ENCODE measurements at places on chromosomes 11 and 22.

DNA sequence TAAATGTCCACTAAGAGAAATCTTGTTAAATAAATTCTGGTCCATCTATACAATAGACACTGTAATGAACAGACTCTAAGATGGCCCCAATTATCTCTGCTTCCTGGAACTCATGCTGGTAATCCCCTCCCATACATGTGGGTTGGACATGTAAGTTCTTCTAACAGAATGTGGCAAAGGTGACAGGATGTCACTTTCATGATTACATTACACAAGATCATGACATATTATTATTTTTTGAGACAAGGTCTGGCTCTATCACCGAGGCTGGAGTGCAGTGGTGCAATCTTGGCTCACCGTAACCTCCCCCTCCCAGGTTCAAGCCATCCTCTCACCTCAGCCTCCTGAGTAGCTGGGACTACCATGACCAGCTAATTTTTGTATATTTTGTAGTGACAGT is 14.6 kb upstream of the NDUFC2 start:
- no peak for DNase-seq

GRCh38 chr22:45296628-45297297 is 12.0 kb downstream of the UPK3A start:
- DNase-seq: no peak

- no peak for DNase-seq
Measured at GRCh38 chr22:31828739-31829138, 74.9 kb downstream of the DEPDC5 start.

DNA sequence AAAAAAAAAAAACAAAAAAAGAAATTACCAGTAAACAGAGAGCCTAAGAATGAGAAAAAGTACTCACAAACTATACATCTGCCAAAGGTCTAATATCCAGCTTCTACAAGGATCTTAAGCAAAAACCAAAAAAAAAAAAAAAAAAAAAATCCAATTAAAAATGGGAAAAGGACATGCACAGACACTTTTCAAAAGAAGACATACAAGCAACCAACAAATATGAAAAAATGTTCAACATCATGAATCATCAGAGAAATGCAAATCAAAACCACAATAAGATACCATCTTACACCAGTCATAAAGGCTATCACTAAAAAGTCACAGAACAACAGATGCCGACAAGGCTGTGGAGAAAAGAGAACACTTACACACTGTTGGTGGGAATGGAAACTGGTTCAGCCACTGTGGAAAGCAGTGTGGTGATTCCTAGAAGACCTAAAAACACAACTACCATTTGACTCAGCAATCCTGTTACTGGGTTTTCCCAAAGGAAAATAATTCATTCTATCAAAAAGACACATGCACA is 18.3 kb downstream of the MS4A6A start:
- no peak for DNase-seq

DNA sequence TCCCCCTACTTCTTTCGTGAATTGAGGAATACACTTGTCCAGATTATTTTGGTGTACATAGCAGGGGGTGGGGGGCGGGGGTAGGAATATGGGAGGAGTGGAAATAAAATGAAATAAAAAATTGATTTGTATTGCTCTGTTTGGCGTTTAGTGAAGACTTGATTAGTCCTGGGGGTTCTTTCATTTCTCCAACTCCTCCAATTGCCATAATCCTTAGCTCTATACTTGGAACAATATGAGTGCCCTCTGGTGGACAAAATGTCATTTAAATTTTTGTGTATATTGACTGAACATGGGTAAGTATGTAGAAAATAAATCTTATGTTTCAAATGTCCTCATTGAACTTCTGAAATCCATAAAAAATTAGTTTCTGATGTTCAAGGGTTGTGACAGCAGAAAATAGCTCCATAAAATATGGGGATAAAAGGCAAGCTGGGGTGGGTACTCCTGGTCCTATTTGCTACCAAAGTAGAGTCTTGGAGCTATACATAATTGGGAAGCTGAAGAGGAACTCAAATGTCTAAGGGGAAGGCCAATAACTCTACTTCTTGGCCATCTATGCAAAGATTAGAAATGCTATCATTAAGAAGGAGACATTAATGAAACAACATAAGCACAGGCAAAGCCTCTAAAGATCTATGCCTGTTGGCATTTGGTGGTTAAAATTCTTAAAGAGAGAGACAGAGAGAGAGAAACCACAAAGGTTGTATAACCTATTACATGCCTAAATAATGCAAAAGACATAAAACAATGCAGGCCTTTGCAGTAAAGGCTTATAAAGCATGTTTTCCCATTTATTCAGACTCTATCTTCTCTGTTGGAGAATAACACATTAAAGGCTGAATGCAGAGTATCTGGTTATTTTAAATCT is 421.6 kb downstream of the METTL15 start:
- DNase-seq: no peak

DNA sequence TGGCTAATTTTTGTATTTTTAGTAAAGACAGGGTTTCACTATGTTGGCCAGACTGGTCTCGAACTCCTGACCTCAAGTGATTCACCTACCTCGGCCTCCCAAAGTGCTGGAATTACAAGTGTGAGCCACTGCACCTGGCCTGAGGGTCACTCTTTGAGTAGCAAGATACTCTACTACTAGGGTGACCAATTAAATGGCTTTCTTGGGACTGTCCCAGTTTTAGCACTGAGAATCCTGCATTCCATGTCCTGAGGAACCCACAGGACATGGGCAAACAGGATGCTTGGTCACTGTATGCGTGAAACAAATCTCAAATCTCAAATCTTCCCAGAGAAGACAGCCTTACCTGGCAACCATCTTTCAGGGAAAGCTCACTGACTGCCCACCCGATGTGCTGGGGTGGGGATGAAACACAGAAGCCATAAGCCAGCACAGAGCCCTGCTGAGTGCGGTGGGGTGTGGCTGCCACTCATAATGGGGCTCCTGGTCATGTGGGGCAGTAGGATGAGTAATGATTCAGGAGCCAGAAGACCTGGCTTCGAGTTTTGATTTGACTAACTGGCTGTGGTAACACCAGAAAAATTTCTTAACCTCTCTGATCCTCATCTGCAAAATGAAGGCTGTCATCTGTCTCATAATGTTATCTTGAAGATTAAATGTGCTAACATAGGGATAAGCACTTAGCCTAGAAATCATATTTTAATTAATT is 11.5 kb downstream of the CLMP start:
- no peak for DNase-seq

GRCh38 chr11:11899401-11899800 is 57.6 kb downstream of the USP47 start:
- no peak for DNase-seq

- peak; percentile 67 for DNase-seq
Measured at GRCh38 chr22:33811208-33811607, 109.1 kb downstream of the LARGE1 start.

- no peak for DNase-seq
Measured at GRCh38 chr11:103832762-103833161, 203.7 kb upstream of the DDI1 start.

- no peak for DNase-seq
Measured at GRCh38 chr11:6629892-6630631, 10.8 kb upstream of the TPP1 start.

- DNase-seq: peak; percentile 75
Measured at GRCh38 chr11:45736424-45736823, 68.5 kb upstream of the SLC35C1 start.

DNA sequence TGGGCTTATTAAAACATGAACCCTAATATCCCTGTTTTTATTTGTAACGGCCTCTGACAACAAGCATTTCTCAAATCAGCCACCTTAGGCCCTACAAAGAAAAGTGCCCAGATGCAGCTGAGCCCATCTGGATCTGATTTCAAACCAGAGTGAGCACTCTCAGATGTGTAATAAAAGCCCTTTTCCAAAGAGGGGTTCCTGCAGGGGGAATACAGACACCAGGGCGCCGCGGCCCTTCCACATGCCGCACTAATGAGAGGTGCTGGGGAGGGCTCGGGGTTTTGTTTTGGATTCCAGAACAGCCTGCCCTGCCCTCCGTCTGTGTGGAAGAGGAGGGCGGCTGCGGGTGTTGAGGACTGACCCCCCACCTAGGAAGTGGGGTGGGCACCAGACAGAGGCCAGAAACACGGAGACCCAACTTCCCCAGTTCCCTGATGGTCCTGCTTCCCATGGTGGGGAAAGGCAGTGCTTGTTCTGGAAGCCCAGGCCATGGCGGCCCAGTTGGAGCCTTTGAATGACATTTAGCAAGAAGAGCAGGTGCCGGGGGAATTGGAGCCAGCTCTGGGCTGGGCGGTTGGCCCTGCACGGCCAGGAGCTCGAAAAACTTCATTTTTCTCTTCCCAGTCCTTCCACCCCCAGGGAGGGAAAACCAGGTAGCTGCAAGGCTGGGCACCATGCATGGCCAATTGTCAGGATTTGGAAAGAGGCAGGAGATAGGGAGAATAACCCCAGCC is 63.7 kb downstream of the MACROD1 start:
- DNase-seq: peak; percentile 79

DNA sequence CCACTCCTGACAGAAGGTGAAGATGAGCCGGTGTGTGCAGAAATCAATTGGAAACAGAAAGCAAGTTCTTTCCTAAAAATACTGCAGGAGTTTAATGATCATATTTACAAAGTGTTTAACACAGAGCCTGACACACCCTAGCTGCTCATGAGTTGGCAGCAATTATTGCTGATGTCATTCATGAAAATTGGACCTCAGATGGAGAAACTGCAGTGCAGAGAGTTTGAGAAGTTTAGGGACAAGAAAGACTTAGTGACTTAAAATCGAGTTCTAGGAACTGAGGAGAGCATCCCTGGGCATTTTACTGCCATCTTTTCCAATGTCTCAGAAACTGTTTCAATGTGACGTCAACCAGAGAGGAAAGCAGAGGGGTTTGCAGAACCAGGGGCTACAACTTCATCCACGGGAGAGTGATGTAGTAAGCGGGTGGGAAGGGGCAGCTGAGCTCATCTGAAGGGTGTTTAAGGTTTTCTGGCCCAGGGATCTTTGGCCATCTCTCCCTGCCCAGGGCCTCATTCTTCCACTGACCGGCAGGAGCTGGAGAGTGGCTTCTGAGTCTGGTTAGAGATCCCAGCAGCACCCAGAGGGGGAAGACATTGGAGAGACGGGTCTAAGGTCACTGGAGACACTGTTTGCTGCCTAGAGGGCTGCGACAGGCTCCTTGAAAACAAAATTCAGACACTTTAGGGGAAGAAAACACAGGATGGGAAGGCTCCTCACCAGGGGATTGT is 21.1 kb upstream of the IGLL5 start:
- DNase-seq: no peak

- DNase-seq: no peak
Measured at GRCh38 chr11:78259777-78260487, 71.2 kb downstream of the USP35 start.

- DNase-seq: no peak
Measured at GRCh38 chr11:47340980-47341775, 11.3 kb downstream of the MYBPC3 start.

DNA sequence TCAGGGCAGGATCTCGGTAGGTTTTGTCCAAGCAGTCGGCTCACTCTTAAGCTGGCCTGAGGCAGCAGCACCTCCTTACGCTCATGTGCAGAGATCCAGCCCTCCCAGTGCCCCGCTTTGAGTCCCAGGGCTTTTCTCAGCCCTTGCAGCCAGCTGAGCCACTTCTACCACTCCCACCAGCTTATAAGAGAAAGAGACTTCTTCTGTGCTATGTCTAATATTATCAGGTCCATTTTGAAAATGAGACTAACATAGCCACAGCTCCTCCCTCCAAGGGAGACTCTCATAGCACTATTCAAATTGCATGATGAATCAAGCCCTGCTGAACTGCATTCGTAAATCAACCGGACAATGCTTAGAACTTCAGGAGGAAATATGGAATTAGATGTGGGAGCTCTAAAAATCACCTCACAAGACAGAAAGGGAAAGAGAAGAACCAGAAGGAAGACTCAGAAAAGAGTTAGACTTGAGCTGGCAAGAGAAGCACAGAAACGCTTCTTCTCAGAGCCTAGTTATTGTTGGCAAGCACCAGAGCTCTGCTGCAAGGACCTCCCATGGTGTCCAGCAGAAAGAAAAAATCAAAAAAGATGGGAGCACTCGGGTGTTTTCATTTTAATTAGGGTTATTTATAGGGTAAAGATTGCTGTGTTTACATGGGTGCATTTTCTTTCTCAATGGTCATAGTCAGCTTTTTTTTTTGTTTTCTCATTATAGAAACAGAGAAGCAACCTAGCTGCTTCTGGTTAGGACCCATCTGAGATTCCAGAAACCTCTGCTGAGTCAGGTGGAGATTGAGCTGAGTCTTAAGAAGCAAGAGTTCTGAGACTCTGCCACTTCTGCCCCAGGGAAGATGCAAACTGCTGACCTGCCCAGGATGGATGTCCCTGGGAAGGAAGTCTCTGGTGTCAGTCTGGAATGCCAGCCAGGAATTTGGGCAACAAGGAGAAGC is 181.4 kb downstream of the ETS1 start:
- no peak for DNase-seq

- no peak for DNase-seq
Measured at GRCh38 chr11:102981324-102981910, 25.9 kb upstream of the MMP13 start.

GRCh38 chr22:31143038-31143437 is 2.7 kb upstream of the PLA2G3 start:
- DNase-seq: no peak

DNA sequence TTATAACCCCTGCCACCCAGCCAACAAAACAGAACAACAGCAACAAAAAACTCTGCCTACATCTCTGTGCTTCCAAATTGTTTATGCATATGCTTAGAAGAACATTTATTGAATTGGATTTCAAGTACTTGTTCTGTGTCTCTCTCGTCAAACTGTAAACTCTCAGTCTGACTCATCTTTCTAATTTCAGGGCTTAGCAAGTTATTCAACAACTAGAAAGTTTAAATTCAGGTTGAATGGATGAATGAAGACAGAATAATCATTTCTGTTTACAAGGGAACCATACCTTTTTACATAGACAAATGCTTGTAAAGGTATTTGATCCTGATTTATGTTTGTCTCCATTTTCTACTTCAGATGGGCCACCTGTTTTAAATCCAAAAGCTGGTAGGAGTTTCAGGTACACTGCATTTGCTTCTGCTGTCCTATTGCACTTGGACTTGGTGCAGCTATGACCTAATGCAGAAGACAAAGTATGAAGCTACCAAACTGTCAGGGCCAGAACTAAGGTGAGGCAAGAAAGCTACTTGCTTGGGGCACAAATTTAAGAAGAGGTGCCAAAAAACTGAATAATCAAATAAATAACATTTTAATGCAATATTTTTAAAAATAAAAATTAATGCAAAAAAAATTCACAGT is 1.6 kb upstream of the FBXO3 start:
- no peak for DNase-seq
